ENCODE measurements at places on chromosomes 4 and X.

GRCh38 chr4:156298230-156298629 lies 344.6 kb upstream of the CTSO start:
- peak; percentile 89 for DNase-seq

GRCh38 chr4:131613824-131614216 lies 1535.3 kb upstream of the PCDH10 start:
- DNase-seq = no peak

GRCh38 chrX:50622751-50623150 lies 152.1 kb upstream of the DGKK start:
- no peak for DNase-seq

DNA sequence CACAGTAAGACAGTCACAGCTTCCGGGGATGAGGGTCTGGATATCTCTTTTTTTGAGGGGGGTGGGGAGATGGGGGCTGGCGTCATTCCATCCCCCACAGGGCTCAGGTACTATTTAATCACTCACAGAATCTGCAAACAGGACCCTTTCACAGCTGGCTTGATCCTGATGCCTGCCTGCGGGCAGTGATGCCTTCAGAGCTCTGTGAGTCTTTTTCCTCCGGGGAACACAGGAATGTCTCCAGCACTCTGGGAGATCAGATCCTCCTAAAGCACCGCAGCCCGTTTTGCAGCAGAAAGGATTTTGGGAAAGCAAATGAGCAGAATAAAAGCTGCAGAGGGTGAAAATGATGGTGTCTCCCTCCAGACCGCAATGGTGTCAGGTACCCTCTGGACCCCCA lies 13.2 kb upstream of the SHOX start:
- DNase-seq = no peak

GRCh38 chr4:16897991-16898827 lies at the start of gene LDB2:
LDB2 (minus strand) TSS chr4:16898645.
- DNase-seq = peak; percentile 91

GRCh38 chr4:142452161-142452855 lies 393.8 kb downstream of the INPP4B start:
- DNase-seq = peak; percentile 43

DNA sequence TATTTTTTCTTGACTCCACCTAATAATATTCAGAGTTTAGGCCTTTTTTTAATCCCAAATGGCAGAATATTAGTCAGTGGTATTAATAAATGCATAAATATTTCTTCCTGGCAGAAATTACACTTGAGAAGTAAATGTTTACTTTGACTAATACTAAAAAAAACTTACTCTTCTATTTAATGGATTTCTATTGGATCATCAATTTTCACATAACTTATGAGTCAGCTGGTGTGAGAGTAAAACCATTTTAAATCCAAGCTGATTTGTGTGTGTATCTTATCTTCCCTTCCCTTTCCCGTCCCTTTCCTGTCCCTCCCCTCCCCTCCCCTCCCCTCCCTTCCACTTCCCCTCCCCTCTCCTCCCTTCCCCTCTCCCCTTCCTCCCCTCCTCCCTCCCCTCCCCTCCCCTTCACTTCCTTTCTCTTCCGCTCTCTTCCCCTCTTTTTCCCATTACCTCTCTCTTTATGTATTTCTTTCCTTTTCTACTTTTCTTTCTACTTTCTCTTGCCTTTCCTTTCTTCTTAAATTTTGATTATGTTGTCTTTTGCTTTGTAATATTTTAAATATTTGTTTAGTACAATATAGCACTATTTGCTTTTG lies 630.1 kb upstream of the EPHA5 start:
- no peak for DNase-seq

DNA sequence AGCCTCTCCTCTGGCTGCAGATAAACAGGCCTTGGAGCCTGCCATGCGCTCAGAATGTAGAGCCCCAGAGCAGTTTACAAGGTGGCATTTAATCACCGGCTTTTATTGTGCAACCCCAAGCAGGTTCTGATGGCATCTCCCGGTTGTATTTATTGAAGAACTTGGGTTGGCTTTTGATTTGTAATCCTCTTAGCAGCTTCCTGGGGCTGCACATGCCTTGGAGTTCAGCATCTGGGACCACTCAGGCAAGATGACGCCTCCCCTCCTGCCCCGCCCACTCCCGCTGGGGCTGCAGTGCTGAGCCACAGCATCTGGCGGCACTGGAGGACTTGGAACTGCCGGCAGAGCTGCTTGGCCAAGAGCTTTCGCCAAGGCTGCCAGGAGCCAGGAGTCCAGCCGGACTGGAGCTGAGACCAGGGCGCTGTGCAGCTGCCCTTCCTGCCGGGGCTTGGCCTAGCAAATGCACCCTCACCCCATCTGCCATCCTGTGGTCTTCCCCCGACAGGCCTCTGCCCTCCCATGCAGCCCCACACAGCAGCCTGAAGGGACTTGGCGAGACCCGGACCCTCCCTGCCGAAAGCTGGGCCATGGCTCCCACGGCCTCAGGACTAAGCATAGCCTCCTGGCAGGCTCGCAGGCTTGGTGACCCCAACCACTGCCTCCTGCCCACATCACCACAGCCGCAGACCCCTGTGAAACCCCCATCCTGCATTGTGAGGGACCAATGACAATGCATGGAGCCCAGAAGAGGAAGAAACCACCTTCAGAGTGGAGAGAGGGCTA lies 5.4 kb downstream of the HTRA3 start:
- DNase-seq = peak; percentile 97

GRCh38 chr4:2598511-2599303 lies 62.3 kb downstream of the FAM193A start:
- peak; percentile 15 for DNase-seq

- DNase-seq = no peak
Measured at GRCh38 chrX:40007131-40007755, 90.5 kb downstream of the BCOR start.

- DNase-seq = no peak
Measured at GRCh38 chr4:133156096-133156495, 7.0 kb downstream of the PCDH10 start.

DNA sequence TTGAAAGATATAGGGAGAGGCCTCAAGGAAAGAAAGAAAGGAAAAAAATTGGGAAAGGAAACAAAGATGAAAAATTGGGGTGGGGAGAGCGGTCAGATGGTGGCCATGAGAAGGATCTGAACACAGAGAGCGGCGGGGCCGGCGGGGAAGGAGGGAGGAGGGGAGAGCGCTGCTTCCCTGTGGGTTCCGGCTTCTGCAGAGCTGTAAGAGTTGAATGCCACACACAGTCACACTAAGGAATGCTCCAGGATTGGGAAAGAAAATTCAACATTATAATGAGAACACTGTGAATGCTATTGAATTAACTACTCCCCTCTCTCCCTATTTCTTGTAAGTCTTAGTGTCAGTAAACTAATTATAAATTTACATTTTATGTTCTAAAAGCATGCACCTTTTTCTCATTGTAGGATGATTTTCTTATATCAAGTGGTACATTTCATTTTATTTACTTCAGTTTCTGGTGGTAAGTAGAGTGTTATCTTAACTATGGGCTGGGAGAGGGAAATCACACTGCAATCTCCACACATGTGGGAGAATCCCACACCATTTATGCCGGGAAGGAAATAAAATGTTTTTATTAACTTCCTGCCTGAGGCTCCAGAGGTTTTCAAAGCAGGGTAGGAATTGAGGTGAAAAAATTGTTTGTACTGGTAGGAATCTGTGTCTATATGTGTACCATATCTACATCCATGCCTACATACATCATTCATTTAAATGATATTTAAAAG lies 904 bp downstream of the F11 start:
- DNase-seq = peak; percentile 33

DNA sequence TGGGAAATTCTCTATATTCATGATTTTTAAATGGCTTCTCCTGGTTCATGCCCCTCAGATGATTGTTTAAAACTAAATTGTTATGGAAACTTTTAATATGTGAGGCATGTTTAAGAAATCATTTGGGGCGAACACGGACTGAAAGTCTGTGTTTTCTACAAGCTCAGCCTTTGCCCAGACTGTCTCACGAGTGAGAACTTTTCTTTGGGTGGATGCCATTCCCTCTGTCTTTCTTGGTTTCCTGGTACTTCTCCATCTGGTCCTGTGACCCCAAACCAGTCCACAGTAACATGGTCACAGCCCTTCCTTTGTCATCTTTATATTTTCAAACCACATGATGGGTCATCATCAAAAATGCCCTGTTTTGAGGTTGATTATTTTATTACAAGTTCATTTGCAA lies 186.6 kb upstream of the GNPDA2 start:
- DNase-seq = no peak

DNA sequence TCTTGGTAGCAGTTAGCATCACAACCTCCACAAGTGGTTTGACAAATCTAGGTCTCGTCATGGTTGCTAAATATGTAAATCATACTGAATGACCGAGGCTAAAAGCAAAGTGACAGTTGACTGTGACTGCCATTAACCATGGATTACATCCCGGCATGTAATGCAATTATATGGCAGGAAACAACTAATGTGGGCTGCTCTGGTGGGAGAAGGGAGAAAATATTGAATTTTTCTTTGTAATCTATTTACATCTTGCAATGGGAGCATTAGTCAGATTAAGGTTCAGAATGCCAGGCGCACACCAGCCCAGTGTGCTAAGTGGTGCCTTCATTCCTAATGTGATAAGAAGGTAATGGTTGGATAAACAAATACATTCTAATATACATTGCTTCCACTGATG lies 35.8 kb downstream of the UNC5C start:
- DNase-seq = no peak

GRCh38 chrX:150405006-150405405 lies 41.9 kb downstream of the MAMLD1 start:
- DNase-seq = no peak

DNA sequence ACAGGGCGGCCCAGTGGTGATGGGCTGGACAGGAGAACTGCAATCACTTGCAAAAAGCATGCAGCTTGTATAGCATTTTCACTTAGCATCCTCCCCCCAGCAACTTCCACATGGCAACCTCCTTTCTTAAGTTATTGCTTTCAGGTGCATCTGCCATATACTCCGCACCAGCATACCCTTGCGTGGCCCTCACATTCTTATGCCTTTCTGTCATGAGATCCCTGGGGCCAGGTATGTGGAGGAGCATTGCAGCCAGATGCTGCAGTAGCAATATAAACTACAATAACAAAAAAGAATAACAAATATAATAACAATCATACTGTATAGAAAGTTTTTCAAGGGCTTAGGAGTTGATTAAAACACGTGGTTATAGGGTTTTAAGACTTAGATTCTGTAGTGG lies 26.3 kb upstream of the NUDT6 start:
- no peak for DNase-seq

DNA sequence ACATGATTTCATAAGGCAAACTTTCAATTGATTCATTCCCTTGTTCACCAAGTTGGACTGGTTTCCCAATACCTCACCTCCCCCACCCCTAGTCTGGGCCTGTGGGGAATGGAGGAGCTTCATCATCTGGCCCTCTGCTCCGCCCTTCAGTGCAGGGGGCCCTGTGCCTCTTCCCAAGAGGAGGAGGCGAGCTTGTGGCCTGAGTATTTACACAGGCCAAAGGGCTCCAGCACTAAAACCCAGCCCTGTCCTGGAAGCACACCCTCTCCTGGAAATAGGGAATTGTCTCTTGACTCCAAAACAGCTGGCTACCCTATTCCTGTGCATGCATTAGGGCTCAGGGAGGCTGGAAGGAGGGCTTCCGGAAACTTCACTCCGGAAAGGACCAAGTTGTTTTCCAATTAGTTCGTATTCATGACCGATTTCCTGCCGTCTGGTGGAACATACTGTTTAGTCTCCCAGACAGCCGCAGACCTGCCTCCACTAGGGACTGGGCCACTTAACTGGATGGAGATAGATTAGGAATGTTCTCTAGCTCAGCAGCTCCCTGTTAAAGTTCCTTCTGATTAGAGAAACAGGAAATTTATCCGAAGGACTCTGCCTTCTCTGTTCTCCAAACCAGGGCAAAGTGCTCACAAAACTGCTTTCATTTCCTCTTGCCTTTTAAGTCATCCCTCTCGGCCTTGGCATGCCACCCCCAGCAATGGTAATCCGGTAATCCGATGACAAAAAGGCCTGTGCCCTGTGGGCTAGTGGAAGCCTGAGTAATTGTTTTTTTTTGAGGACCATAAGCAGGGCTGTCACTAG lies 5.8 kb downstream of the SRPX2 start:
- DNase-seq = peak; percentile 95

DNA sequence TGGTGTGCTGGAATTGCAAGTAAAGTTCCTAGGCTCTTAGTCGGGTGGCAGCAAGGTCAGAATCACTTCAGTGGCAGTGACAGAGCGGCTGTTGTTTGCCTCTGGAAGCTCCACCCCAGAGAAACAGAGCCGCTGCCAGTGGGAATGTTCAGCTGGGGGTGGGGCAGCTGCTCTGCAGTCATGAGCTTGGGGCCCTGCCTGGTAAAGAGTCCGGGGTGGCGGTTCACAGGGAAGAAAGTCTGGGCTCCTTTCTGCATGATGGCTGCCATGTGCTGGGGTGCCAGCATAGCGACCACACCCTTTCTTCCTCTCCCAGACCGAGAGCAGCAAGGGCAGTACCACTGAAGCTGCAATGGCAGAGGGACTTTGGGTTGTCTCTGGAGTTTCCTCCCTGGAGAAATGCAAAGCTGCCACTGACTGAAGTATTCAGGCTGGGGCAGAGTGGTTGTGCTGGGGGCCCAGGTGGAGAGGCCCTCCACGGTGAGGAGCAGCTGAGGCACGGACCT lies 108.8 kb upstream of the CENPE start:
- no peak for DNase-seq

DNA sequence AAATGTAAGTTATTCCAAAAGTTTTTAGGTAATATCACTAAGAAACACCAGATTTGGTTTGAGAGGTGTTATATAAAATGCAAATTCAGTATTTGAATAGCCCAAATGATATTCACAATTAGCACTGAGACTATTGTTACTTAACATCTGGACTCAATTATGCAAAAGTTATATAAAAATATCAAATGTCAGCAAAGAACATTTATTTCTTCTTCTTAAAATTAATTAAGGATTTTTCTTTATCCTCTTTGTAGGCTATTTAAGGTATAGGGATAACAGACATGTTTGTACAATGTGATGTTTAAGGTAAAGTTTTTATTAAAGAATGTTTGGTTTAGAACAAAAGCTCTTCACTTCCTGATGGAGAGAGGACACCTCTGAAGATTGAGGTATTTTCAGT lies 63.3 kb upstream of the GK2 start:
- DNase-seq = no peak

- DNase-seq = no peak
Measured at GRCh38 chr4:76657443-76657842, 222.4 kb downstream of the SHROOM3 start.

DNA sequence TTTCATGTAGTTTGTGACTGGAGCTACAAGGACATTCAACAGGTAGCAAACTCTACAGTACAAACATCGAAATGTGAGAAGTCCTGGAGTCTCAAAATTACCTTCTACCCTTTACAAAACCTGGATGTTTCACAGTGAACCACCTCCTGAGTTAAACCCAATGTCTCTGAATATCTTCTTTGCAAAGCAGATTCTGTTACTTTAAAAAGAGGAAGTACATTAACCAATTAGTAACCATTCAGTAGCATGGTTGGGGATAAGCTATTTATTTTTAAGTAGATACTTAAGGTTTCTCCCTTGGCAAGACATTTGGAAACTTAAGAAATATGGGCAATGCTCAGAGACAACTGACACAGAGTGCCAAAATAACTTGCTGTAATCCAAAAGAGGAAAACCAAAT lies 371.9 kb upstream of the NWD2 start:
- DNase-seq = no peak

- DNase-seq = no peak
Measured at GRCh38 chr4:145819853-145820181, 118.8 kb downstream of the ZNF827 start.
